ENCODE measurements at places on chromosomes 16 and 17. TPM values are rescaled to one million over a fixed set of nuclear protein-coding genes. Genes with fewer than 3 reads are reported as not detected.

Gene ABCA6
- 13.8 TPM for total RNA-seq

Gene CCL7
- not detected for total RNA-seq

Gene ARHGAP44
- total RNA-seq = 11.3 TPM

Gene CRYBA1
- not detected for total RNA-seq

Gene HOXB8
- total RNA-seq = 2.0 TPM

Gene FNDC8
- 39.0 TPM for total RNA-seq

Gene P2RX1
- total RNA-seq = 15.2 TPM

Gene SMIM22
- total RNA-seq = 6.1 TPM

Gene GLG1
- total RNA-seq = 268 TPM

Gene MYO15A
- total RNA-seq = 18.6 TPM

Gene CD79B
- 0.62 TPM for total RNA-seq

- DNase-seq = no peak
Observed at GRCh38 chr16:7962091-7962879, 628.0 kb downstream of the TMEM114 start.

- no peak for DNase-seq
Observed at GRCh38 chr16:78306361-78306760, 206.9 kb downstream of the WWOX start.

- DNase-seq = no peak
Observed at GRCh38 chr16:68310437-68310773, 341 bp downstream of the SLC7A6OS start.

DNA sequence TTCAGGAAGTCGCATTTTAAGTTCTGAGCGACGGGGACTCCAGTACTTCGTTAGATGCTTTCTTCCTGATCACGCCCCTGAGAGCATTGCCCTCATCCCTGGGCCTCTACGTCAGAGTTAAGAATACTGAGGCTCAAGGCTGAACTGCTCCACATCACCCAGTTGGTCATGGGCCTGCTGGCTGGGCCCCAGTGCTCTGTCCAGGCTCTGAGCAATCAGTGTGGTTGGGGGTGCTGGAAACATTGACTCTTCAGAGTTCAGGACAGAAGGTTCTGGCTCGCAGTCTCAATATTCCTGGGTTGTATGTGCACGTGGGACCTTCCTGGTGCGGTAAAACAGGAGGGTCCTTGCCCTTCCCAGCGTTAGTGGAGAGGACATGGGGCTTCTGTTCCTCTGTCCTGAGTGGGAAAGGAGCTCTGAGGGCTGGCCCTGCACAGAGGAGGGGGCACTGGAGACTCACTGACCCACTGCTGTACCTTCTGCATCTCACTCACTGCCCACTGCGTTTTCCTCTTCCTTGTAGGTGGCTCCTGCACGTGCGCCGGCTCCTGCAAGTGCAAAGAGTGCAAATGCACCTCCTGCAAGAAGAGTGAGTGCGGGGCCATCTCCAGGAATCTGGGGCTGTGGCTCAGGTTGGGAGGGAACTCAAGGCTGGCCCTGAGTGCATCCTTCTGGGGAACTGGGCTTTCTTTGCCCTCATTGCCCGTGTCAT, 518 bp downstream of the MT1E start:
- DNase-seq = peak; percentile 74

DNA sequence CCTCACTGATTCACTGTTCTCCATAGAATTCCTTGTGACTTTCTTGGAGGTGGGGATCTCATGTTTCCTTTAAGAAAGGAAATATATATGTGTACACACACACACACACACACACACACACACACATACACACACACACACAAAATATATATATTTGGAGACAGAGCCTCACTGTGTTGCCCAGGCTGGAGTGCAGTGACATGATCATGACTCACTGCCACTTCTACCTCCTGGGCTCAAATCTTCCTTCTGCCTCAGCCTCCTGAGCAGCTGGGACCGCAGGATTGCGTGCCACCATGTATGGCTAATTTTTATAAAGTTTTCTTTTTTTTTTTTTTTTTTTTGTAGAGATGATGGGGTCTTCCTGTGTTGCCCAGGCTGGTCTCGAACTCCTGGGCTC, 45.9 kb downstream of the CDH13 start:
- DNase-seq = no peak

DNA sequence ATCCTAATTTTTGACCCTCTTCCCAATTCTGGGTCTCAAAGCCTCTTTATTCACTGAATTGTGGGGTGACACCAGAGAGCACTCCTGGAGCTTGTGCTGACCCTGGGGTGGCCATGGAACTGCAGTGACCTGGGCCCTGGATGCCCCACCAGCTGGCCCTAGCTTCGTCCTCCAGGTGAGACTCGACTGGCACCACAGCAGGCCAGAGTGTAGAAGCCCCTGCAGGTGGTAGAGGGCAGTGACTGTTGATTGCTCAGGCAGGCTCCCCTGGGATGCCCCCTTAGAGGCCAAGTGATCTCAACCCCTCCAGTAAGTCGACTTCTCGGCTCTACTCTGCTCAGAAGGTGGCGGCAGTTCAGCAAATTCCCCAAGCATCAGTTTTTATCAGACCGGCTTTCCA, 6.4 kb downstream of the FA2H start:
- DNase-seq = no peak

GRCh38 chr16:70728150-70728549, 42.3 kb upstream of the MTSS2 start:
- no peak for DNase-seq

DNA sequence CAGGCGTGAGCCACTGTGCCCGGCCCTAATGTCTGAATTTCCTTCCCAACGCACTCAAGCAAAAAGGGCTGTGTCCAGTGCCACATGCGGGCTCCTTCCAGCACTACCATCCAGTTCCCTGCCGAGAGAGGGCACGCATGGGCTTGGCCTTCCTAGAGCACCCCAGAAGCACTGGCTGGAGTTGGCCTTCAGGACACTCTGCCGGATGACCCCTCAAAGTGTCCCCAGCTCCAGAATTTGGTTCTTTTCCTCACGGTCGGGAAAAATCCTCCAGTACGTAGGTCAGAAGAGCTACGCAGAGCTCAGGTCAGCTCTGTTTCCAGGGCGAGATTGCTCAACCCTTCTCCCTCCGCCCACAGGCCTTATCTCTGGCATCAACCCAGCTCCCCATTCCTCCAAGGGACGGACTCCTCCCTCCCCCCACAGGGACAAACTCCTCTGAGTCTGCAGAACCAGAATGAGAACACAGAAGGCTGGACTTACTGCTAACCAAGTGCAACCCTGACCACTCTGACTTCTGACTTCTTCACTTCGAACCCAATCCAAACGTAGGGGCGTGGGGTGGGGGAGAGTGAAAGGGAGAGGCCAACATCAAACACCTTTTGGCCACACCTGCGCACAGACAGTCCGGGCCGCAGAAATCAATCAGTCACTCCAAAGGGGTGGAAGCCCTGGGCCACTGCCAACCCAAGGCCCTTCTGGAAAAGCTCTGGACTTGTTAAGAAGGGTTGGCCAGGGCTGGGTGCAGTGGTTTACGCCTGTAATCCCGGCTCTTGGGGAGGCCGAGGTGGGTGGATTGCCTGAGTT, 3.6 kb downstream of the CDC42EP4 start:
- peak; percentile 90 for DNase-seq

- DNase-seq = peak; percentile 77
Observed at GRCh38 chr17:76523084-76524037, 14.1 kb downstream of the CYGB start.

GRCh38 chr16:5073279-5073629, 1.6 kb downstream of the ALG1 start:
- no peak for DNase-seq

DNA sequence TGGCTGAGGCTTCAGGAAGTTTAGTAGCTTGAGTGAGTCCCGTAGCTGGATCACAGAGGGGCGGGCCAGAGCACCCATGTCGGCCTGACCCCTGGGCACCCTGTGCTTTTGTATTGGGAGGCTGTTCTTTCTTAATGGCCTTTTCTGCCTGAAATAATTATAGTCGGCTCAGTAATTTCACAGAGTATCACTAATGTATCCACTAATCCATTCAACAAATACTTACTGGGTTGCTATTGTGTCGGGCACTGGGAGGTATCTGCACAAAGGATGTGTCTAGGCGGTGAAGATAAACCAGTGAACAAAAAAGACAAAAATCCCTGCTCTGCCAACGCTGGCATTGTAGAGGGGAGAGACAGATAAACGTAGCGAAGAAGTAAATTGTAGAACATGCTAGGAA, 318.6 kb downstream of the FOXL1 start:
- no peak for DNase-seq

DNA sequence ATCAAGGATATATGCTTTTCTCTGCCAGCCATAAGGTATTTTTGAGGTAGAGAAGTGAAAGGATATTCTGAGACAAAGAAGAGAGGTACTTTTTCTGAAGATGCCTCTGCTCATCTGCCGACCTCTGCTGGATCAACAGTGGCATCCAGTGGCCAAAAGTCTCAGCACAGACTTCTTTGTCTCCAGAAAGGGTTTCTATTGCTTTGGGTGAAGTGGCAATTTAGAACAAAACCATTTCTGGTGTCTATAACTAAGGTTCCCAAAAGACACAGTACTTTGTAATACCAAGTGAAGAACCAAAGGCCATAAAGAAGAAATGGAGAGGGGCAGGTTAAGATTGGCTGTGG, 155.2 kb upstream of the C17orf78 start:
- DNase-seq = peak; percentile 46

DNA sequence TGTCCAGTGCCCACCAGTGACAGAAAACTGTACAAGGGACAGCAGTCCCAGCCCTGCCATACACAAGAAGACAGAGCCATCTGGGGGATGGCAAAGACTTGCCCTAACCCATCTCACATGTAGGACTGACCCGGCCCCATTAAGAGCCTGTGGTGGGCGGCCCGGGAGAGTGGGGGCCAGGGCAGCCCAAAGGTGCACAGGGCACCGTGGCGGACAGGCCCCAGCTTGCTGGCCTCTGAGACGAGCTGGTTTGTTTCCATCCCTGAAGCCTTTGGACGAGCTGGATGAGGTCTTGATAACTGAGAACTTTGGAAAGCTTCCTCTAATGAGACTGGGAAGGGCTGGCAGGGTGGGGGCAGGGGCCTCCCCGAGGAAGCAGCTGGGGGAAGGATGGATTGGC, 11.0 kb upstream of the RCVRN start:
- no peak for DNase-seq

DNA sequence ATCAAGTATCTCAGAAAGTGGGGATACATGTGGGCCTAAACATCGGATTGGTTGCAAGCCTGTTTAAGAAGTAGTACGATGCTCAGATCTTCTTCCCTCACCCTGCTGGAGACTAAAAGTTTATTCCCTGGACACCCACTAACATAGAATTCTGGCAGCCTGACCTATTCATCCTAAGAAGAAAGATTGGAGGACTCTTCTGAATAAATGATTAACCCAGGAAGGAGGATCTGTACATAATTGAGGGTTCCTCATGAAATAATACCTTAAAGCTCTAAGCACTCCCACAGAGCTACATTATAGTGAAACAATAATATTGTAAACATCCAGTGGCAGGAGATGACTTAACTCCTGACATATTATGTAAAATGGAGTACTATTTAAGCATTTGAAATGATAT, 111.7 kb downstream of the NLK start:
- DNase-seq = no peak

DNA sequence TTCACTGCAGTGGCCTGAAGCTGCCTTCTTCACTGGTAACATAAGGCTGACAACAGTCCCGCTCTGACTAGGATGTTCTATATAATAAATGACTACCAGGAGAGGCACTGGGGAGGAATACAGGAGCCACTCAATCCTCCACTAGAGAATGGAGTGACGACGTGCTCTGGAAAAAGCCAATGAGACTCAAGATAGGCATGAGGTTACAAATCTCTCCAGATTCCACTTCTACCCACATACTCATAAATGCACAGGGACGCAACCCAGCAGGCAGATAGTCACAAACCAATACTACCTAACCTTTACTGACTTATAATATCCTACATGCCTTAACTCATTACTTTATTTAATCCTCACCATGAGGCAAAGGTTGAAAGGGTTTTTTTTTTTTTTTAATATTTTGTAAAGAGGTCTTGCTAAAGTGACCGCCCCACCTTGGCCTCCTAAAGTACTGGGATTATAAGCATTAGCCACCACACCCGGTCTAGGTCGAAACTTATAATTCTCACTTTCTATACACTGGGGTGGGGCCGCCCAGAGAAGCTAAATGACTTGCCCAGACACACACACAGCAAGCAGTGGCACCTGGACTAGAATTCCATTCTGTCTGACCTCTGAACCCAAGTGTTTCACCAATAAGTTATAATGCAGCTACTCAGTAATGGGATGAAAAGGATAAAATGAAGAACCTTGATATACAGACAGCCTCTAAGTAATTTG, 33.7 kb downstream of the TOM1L2 start:
- DNase-seq = no peak

GRCh38 chr16:58040496-58040846, 14.9 kb downstream of the MMP15 start:
- no peak for DNase-seq

- DNase-seq = peak; percentile 85
Observed at GRCh38 chr16:30786936-30787612, at the start of gene ZNF629. Gene ZNF629 (minus strand): TSS chr16:30787205. CDS start chr16:30784482, 2,723 bp downstream.

GRCh38 chr17:2025622-2026309, 632 bp upstream of the RTN4RL1 start:
- DNase-seq = peak; percentile 86

DNA sequence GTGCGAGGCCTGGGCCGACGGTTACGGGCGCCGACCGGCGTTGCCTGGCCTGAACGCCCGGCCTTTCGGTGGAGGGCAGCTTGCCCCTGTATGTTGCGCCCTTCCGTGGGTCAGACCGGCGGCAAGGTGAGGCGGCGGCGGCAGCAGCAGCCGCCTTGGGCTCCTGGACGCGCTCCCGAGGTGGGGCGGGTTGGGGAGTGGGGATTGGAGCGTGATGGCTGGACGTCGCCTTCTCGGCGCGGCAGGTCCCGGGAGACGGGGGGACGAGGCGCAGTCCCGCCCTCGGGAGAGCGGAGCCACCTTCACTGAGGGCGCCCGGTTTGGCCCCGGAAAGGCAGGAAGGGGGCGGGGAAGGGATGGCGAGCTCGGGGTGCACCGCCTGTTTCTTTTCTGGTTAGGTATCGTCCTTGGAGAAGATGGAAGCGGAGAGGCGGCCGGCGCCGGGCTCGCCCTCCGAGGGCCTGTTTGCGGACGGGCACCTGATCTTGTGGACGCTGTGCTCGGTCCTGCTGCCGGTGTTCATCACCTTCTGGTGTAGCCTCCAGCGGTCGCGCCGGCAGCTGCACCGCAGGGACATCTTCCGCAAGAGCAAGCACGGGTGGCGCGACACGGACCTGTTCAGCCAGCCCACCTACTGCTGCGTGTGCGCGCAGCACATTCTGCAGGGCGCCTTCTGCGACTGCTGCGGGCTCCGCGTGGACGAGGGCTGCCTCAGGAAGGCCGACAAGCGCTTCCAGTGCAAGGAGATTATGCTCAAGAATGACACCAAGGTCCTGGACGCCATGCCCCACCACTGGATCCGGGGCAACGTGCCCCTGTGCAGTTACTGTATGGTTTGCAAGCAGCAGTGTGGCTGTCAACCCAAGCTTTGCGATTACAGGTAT, 671 bp downstream of the DGKE start:
- peak; percentile 70 for DNase-seq
